Left hindlimb (tissue), 1 donor: ENCODE measurements at places on chromosomes 5 and 9.

- DNase-seq: no peak
Observed at GRCh38 chr5:126818736-126819135, 41.8 kb downstream of the LMNB1 start.

DNA sequence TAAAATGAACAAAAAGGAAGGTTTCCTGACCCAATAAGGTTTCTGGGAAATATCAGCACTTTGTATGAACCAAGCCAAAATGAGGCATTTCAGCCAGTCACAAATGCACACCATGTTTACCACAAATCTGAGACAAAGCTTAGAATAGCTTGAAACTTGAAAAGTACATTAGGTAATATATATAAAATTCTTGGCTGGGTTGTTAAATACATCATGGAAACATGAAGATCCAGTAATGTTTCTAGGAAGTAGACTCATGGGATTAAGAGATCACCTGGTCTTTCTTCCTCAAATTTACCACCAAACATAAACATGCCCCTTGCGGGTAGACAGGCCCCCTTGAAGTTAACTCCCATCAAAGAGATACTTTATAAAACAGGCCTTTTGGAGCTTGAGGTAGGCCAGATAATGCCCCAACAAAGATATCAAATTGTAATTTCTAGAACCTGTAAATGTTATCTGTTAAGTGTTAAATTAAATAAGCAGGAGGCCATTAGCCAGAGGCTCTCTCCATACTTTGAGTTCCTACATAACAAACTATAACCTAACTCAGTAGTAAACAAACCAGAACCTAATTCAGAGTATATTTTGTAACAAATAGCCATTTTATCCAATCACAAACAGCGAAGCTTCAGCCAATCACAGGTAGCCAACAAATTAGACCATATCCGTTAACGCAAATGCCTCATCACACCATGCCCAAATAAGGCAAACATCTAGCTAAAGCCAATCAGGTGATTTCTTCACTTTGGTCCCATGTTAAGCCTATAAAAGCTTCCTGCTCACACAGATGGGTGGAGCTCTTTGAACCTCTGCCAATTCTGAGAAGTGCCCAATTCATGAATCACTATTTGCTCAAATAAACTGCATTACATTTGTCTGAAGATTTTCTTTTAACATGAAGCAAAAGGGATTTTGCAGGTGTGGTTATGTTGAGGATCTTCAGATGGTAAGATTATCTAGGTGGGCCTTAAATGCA is 127.9 kb upstream of the TARS1 start:
- no peak for DNase-seq

DNA sequence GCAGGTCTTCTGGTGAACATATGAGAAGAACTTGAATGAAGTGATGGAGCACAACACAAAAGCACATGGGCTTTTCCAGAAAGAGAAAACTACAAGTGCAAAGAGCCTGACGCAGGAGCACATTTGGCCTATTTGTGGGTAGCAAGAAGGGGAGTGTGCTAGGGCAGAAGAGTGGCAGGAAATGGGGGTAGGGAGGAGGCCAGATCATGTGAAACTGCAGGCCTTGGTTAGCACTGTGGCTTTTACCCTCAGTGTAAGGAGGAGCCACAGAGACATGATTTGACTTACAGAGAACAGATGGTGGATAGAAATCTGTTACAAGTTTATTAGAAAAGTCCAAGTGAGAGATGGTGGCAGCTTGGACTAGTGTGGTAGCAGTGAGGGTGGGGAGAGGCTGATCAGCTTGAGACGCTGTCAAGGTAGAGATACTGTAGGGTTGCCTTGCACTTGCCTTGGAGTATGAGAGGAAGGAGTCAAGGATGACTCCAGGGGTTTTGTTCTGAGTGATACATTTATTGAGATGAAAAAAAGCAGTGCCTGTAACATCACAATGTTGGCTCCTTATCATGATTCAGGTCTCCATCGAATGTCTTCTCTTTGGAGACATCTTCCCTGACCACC is 126.7 kb downstream of the PPP2R2B start:
- no peak for DNase-seq

GRCh38 chr9:3962496-3962895 is 337.4 kb downstream of the GLIS3 start:
- DNase-seq: no peak

DNA sequence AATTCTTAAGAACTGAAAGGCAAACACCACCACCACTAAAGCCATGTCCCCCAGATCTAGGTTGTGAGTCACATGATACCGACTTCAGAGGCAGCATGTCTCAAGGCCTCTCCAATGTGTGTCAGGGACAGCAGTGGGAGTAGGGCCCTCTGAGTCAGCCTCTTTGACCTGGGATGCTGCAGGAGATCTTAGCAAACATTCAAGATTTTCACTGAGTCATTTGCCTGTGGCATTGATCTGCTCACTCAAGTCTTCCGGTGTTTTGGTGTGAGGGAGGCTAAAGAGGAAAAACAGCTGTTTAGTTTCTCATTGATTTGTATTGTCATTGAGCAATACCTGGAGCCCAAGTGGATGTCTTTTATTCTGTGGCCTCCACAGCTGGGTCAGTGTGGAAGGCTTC is 36.1 kb downstream of the TMC1 start:
- DNase-seq: no peak

- DNase-seq: no peak
Observed at GRCh38 chr5:171914726-171915338, 91.6 kb downstream of the FBXW11 start.

GRCh38 chr9:114025196-114025753 is 52.8 kb downstream of the AMBP start:
- no peak for DNase-seq

- peak; percentile 42 for DNase-seq
Observed at GRCh38 chr5:67809589-67809988, 406.0 kb upstream of the PIK3R1 start.

GRCh38 chr5:15887093-15887492 is 292.5 kb downstream of the MARCHF11 start:
- DNase-seq: no peak

DNA sequence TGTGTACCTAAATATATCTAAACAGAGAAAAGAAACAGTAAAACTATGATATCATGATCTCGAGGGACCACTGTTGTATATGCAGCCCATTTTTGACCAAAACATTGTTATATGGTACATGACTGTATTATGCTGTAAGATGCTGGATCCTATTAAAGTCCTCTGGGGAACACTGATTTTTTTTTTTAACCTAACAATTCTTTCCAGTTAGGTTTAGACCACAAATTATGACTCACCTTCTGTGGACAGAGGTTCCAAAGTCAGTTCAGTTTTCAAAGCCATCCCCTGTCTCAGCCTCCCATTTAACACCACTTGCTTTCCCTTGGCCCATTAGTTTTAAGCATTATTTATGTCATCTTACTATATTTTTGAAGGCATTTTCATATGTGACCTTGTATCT is 27.1 kb downstream of the TRMO start:
- no peak for DNase-seq

DNA sequence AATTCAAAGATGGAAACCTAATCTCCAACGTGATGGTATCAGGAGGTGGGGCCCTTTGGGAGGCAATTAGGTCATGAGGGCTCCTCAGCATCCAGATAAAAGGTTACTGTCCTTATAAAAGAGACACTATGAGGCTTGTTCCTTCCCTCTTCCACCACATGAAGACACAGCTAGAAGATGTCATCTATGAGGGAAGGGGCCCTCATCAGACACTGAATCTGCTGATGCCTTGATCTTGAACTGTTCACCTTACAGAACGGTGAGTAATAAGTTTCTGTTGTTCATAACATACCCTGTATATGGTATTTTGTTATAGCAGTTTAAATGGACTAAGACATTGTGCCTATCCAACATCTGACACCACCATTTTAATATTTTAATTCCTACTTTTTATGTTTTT is 19.7 kb upstream of the CCNH start:
- no peak for DNase-seq

GRCh38 chr9:81150016-81150625 is 539.2 kb downstream of the TLE1 start:
- no peak for DNase-seq

DNA sequence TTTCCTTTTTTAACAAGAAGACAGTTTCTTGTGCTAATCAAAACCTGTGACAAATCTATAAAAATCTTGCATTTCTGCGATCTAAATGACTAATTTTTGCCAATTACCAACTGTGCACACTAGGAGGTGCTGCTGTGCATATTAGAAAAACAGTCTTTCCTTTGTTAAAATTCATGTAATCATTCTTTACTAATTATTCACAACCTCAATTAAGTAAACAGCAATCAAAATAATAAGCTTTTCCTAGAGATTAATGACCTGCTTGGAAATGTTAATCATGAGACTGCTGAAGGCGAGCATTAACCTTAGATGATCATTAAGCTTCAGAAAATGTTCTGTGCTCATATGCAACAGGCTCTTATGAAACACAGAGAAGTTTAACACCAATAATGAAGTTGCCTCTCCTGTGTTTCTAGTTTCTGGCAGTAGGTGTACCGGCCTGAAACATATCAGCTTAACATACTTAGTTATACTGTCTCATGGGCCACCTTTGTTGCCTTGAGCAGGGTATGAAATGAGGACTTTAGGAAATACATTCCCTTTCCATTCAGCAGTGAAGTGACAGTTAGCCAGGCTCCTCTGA is 17.7 kb downstream of the RFESD start:
- no peak for DNase-seq

DNA sequence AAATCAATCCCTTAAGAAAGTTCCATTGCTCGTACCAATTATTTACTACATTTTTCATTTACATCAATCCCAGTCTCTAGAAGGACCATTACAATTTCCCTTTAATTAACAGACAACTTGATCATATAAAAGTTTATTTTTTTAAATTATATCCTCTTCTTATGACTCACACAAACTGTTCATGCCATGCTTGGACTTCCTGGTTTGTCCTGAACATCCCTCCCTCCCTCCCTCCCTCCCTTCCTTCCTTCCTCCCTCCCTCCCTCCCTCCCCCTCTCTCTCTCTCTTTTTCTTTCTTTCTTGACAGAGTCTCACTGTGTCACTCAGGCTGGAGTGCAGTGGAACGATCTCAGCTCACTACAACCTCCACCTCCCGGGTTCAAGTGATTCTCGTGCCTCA is 11.6 kb upstream of the CLTB start:
- no peak for DNase-seq

- no peak for DNase-seq
Observed at GRCh38 chr9:105178076-105178475, 66.4 kb upstream of the SLC44A1 start.

- no peak for DNase-seq
Observed at GRCh38 chr9:83199240-83199639, 136.3 kb upstream of the RASEF start.

GRCh38 chr9:128442150-128442549 is 13.7 kb upstream of the ODF2 start:
- no peak for DNase-seq

GRCh38 chr5:1118231-1118698 is 6.4 kb upstream of the SLC12A7 start:
- peak; percentile 74 for DNase-seq

DNA sequence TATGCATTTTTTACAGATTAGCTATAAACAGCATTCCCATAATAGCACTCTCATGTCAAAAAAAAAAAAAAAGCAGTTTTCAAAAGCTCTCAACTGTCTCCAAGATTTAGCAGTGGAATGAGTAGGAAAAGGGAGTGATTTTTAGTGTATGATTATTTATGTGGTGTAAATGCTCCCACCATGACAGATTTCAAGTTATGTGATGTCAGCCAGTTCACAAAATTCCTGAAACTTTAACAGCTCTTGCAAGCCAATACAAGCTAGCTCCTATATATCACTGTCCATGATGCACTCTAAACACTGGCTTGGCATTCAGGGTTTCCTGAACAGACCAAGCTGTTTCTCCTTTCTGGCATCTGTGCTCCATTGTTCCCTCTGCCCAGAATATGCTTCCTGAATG is 7.9 kb upstream of the ANKDD1B start:
- no peak for DNase-seq

GRCh38 chr5:96930058-96930457 is 5.8 kb upstream of the LNPEP start:
- DNase-seq: no peak

DNA sequence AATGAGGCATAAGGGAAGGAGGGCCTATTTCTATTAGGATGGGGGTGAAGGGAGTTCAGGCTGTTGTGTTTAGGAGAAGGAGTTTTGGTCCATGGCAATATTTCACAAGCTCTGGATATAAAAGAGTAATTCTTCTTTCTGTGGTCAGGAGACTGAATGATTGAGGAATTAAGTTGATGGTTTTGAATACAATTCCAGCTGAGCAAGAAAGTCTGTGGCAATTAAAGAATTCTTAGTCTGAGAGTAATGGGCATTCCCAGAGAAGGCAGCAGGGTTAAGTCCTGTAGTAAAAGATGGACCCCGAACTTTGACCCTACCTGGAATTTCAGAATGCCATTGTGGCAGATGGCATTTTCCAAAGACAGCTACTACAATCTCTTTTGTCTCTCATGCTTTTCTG is 202.6 kb downstream of the TLE4 start:
- no peak for DNase-seq

GRCh38 chr5:27234916-27235315 is 196.5 kb upstream of the CDH9 start:
- no peak for DNase-seq

- no peak for DNase-seq
Observed at GRCh38 chr5:15103130-15103529, 231.6 kb upstream of the ANKH start.

- DNase-seq: no peak
Observed at GRCh38 chr9:28699632-28700031, 1126.4 kb upstream of the C9orf72 start.

GRCh38 chr9:109017061-109017460 is 3.8 kb upstream of the CTNNAL1 start:
- no peak for DNase-seq

GRCh38 chr5:56154732-56155484 is 78.2 kb downstream of the ANKRD55 start:
- no peak for DNase-seq

GRCh38 chr5:132473668-132474067 is 16.9 kb downstream of the IRF1 start:
- DNase-seq: peak; percentile 10

- DNase-seq: no peak
Observed at GRCh38 chr9:70218767-70219166, 40.0 kb upstream of the SMC5 start.

- DNase-seq: no peak
Observed at GRCh38 chr5:167626341-167627123, 664.9 kb upstream of the WWC1 start.

DNA sequence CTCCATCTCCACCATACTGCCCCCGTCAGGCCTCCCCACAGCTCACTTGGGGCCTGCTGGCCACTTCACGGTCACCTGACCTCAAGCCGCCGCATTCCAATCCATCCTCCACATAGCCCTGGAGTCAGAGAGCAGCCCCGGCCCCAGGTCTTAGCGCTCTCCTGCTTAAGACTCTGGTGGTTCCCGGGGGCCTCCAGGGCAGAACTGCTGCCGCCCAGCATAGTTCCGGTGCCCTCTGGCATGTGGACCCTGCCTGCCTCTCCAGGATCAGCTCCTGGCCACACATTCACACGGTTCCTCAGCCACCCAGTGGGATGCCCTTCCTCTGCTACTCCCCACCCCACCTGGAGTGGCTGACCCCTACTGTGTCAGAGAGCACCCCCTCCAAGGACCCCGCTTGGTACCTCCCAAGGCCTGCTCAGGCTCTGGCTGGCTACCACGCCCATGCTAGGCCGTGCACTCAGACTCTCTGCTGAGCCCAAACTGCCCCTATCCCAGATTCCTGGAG is 8.7 kb downstream of the PHYKPL start:
- no peak for DNase-seq
